ENCODE measurements at places on chromosomes 7 and 10. TPM values are rescaled to one million over a fixed set of nuclear protein-coding genes. Genes with fewer than 3 reads are reported as not detected.

DNA sequence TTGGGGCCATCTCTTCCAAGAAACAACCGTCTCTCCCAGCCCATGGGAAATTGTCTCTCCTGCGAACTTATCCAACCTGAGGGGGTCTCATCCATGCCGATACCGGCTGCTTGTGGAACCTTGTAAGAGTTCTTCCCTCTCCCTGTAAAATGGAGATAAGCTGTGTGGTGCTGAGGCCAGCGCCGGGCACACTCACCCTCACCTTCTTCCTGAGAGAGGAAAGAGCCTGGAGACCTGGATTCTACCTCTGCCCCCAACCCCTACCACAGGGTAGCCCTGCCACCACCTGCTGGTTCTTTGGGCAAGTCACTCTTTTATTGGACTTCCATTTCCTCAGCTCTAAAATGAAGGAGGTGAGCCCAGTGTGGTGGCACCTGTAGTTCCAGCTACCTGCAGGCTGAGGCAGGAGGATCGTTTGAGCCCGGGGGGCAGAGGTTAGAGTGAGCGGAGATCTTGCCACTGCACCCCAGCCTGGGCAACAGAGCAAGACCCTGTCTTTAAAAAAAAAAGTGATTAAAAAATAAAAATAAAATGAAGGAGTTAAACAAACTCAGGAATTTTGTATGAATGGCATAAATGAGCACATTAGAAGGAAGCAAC is 38.4 kb upstream of the PSAP start:
- no peak for DNase-seq

DNA sequence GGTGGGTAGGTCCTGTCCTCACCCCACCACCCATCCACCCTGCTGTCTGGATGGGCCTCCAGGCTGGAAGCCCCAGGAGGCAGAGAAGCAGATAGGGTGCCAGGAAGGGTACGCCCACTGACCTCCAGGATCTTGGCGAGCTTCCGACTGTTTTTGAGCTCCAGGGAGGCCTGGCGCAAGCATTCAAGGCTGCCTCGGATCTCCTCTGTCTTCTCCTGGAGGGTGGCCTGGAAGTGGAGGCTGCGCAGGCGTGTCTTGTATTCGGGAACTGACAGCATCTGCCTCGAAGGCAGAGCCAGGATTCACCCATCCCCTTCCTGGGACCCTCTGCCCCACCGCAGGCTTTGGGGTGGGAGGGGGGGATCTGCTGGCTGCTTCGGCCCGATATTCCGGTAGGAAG is 48.4 kb downstream of the GRID2IP start:
- peak; percentile 32 for DNase-seq

DNA sequence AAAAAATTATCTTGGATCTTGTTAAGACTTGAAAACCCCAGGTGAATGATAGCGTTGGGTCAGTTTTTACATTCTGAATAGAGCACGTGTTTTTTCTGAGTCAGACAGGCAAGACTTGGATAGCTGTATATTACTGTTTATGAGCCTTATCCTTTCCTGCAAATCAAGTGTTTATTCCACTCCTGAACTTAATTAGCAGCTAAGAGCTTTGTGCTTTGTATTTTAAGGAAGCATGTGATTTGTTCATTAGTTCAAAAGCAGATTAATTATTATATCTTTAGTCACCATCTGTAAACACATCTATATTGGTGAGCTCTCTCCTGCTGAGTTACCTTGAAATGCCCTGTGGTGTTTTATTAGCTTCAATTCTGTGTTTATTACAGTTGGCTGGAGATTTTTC is 98.6 kb upstream of the PRPS1L1 start:
- DNase-seq = no peak

- DNase-seq = peak; percentile 27
Measured at GRCh38 chr7:3957472-3958108, 656.5 kb downstream of the SDK1 start.

GRCh38 chr10:79081353-79082034 is 12.7 kb downstream of the ZMIZ1 start:
- no peak for DNase-seq

DNA sequence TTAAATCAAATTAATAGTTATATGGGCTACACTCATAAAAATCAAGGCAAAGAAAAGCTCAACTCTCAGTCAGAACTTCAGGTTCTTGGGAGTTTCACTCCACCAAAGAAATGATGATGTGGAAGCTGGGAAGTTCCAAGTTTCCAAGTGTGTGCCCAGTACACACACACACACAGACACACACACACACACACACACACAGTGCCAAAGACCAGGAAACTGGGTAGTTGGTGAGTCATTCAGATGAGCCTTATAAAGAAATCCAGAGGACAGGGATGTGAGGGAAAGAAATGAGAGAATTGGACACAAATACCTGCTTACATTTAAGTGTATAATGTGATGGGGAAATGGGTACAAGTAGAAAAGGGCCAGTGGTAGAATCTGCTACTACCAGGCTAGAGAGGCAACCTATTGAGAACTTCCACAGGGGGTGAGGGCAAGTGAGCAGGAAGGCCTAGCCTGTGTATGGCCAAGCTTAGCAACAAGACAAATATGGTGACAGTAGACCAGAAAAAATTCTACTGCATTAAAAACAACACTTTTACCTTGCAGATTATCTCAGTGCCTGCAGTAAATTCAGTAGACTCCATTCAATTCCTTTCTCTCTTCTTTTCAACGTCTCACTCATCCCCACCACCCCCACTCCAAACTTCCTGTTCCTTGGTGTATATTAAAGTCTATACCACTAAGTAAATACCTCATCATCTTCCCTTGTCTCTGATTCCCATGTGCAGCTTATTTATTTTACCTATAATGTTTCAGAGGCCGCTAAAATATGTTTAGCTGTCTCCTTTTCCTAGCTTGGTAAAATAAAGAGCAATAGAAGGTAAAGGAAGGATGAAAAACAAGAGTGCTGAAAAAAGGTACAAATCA is 95.0 kb downstream of the CABCOCO1 start:
- DNase-seq = no peak

The GPC2 gene
- total RNA-seq = not detected

DNA sequence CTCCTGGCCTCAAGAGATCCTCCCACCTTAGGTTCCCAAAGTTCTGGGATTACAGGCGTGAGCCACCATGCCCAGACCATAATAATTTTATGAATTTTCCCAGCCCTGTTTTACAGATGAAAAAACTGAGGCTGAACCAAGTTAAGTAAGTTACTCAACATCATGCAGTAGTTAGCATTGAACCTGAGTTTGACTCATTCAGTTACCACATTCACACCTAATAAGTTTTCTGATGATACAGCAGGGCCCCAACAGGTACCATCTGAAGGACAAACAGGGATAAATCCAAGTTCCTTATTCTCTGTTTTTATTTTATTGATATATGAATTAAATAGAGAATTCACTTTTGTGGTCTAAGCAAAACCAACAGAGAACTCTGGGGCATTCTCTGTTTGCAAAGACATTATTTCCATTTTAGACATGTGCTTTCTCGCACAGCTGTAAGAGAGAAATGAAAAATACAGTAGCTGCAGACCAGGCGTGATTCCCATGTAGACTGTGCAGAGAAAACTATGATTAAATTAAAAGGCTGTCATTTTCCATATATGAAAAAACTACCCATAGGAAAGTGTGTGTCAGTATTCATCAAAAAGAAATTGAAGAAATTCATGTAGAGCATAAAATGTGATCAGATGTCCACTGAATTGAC is 26.6 kb downstream of the APBB1IP start:
- DNase-seq = no peak

DNA sequence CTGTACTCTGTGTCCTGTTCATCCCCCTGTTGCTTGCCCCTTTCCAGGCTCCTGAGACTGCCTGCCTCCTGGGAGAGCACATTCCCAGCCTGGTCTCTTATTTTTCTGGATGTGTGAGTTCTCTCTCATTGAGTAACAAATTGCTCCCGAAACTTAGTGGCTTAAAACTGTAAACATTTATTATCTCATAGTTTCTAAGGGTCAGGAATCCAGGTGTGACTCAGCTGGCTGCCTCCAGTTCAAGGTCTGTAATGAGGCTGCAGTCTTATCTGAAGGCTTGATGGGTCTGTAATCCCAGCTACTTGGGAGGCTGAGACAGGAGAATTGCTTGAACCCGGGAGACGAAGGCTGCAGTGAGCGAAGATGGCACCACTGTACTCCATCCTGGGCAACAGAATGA is 53.6 kb upstream of the PRR15 start:
- no peak for DNase-seq

GRCh38 chr7:91431601-91432000 is 167.4 kb downstream of the FZD1 start:
- DNase-seq = no peak

GRCh38 chr7:25739143-25739542 is 412.9 kb upstream of the NFE2L3 start:
- DNase-seq = no peak

- no peak for DNase-seq
Measured at GRCh38 chr7:112110651-112111050, 95.5 kb downstream of the DOCK4 start.

The ADAP1 gene
- 25.2 TPM for total RNA-seq

GRCh38 chr7:102468478-102469350 is 3.9 kb downstream of the LRWD1 start:
- DNase-seq = peak; percentile 2

The ZNF488 gene
- total RNA-seq = 0.56 TPM

GRCh38 chr10:28331841-28332240 is 29.0 kb upstream of the MPP7 start:
- no peak for DNase-seq

DNA sequence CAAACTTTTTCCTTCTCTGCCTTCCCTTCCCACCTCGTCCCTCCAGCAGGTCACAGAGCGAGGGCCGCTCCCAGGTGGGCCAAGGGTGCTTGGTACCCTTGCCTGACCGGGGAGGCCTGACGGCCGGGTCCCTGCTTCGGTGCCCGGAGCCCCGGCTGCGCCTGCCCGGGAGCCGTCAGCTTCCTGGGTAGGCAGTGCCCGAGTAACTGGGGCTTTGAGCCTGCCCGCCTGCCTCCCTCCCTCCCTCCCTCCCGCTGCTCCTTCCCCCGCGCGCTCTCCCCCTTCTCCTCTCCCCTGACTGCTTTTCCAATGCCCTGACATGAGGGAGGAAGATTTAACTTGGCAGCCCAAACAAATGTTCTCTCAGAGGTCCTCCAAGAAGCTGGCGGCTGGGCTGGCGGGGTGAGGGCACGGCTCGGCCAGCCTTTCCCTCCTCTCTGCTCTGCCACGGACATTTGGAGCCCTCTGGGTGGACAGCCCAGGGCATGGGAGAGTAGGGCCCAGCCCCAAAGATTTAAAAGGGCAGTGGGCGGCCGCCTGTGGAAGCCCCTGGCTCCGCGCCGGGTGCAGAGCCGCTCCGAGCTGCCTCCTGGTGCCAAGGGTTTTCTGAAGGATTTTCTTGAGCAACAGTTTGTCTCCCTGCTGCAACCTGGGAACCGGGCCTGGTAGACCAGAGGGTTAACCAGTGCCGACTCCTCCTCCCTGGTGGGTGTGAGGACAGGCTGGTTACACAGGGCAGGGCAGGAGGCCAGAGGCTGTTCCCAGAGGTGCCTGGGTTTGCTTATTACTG is 2.0 kb downstream of the ZMIZ1 start:
- DNase-seq = peak; percentile 98

The PON1 gene
- total RNA-seq = not detected

The IMPDH1 gene
- 37.9 TPM for total RNA-seq

DNA sequence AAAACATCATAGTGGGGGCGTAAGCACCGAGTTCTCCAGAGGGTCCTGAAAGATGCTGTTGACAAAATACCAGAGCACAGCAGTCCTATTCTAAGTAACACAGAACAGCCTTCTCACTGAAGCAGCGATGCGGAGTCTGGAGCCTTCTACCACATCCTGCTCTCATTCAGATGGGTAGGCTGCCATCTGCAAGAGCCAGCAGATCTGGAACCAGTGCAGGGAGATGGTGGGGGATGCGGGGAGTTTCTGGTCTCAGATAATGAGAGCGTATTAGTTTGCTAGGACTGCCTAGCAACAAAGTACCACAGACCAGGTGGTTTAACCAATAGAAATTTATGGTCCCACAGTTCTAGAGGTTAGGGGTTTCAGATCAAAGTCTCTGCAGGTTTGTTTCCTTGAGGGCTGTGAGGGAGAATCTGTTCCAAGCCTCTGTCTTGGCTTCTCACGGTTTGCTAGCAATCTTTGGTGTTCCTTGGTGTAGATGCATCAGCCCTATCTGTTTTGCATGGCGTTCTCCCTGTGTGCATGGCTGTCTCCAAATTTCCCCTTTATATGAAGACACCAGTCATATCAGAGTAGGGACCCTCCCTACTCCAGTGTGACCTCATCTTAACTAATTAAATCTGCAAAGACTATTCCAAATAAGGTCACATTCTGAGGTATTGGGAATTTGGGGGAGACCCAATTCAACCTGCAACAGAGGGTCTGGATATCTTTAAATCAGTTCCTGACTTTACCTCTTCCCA is 52.0 kb upstream of the STEAP1B start:
- no peak for DNase-seq

The RGS10 gene
- 21.4 TPM for total RNA-seq

GRCh38 chr7:123789206-123789784 is 40.5 kb upstream of the WASL start:
- no peak for DNase-seq

GRCh38 chr10:95850791-95851190 is 57.0 kb upstream of the CC2D2B start:
- no peak for DNase-seq

- no peak for DNase-seq
Measured at GRCh38 chr10:71678057-71678805, 41.3 kb downstream of the C10orf105 start.

DNA sequence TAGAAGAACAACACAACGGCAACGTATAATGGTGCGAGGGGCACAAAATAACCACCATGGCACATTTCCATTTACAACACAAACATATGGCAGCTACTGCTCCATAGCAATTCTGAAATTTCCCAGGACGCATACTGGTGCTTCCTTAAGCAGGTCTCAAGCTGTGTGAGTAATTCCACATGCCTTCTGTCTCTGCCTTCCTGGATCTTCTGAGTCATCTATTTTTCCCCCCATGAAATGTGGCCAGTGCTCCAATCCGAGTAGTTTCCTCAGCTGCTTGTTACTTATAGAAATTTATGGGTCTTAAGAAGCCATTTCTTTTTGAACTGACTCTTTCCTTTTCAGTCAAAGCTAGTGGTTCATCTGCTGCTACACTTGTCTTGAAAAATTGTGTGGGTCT is 256.6 kb upstream of the KLF6 start:
- DNase-seq = no peak

The ELAPOR2 gene
- 25.5 TPM for total RNA-seq

The JCAD gene
- 38.5 TPM for total RNA-seq

The TAS2R3 gene
- total RNA-seq = 3.0 TPM

DNA sequence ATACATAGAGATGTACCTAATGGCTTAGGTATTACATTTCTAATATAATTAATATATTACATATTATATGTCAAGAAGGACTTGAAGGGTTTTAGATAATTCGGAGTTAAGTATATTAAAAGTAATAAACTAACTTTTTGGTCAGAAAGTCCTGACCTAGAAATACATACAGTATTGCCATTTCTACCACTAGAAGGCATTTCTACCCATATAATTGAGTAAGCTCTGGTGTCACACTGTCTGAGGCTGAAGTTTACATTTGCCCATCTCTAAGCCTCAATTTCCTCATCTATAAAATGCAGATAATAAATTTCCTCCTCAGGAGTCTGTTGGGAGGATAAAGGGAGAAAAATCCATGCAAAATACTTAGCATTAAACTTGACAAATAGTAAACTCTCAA is 7.1 kb downstream of the FKBP14 start:
- DNase-seq = no peak
